ENCODE measurements at places on chromosomes 7 and 10.

- DNase-seq = no peak
Measured at GRCh38 chr7:77575187-77575586, 38.1 kb downstream of the PTPN12 start.

DNA sequence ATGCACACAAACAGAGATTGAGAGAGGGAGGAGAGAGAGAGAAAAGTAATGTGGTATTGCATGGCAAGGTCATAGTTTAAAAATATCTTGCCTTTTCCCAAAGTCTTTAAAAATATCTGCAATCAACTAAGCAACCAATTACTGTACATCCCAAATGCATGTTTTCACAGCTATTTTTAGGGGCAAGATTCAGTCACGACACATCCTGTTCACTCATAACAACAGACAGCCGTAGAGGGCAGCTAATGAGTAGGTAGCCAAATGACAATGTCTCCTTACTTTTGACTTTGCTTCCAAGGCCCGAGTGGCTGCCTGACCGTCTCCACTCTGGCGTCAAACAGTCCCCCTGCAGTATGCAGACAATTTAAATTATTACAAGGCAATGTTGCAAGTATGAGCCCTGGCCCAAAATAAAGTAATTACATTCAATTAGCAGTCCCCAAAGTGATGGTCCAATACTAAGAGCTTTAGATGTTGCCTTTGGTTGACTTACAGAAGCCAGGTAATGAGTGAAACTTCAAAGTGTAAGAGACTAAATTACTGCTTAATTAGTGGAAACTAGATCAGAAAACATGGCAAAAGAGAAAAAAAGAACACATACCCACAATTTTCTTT is 162.9 kb downstream of the MBL2 start:
- no peak for DNase-seq

GRCh38 chr10:86888585-86889381 is 68.6 kb downstream of the MMRN2 start:
- no peak for DNase-seq

GRCh38 chr10:93206652-93207051 is 133.0 kb downstream of the CYP26A1 start:
- no peak for DNase-seq

DNA sequence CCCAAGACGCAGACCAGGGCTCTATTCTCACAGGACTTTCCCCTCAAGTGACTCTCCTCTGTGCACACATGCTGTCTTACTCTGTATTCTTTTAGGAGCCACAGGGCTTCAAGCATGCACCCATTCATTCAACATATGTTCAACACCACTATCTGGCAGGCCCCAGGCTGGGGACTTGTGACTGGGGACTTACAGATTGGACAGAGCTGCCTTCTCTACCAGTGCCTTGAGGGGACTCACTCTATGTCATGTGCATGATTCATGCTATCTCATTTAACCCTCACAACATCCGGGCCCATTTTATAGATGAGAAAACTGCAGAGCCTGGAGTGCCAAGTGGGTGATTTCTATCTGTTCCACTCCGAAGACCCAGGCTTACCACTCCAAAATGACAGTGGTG is 34.3 kb downstream of the MYL10 start:
- DNase-seq = no peak

DNA sequence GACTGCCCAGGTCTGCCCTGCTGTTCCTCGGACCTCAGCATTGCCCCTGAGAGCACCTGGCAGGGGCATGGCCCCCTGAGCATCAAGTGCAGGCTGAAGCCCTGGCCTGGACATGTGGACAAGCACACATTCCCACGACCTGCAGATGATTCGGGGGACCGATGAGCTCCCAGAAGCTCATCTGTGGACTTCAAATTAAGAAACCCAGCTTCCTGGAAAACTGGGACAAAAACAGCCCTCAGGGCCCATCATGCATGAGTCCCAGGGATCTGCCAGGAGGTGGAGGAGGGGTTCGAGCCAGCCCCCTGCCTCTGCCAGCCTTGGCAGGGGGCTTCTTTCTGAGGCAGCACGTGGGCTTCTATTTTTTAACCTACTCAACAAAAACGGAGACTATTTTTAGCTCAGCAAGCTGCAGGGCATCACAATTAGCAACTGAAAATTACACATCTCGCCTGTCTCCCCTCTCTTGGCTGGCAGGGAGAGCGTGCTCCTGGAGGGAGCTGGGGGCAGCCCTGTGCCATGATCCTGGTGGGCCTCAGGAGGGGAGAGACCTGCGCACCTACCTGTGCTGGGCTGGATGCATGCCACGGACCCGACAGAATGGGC is 51.8 kb downstream of the RASGEF1A start:
- DNase-seq = no peak

- no peak for DNase-seq
Measured at GRCh38 chr10:107647462-107647861, 483.0 kb upstream of the SORCS1 start.

All from activated CD8-positive, alpha-beta memory T cell treated with anti-CD3 and anti-CD28 coated beads for 1 hour (primary cell).